ENCODE measurements at places on chromosomes 4 and X.

- DNase-seq = no peak
- H3K4me1 ChIP-seq = no peaks in the 10 kb centered on the region
Measured at GRCh38 chrX:112800971-112801775, 39.5 kb downstream of the AMOT start.

DNA sequence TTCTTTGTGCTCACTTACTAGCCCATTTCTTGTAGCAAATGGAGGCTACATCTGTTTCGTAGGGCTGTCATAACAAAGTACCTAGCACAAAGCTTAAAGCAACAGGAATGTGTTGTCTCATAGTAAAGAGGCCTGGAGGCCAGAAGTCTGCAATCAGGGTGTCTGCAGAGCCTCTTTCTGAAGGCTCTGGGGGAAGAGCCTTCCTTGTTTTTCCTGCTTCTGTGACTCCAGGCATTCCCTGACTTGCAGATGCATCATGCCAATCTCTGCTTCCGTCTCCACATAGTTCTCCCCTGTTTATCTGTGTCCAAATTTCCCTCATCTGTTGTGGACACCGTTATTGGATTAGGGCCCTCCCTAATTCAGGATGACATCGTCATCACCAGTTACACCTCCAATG lies 67.1 kb downstream of the SHROOM2 start:
- H3K4me3 ChIP-seq = no peak overlapping the region
- H3K4me1 ChIP-seq = peaks cover 3% of the 10 kb centered on the region
- no peak overlapping the region for H3K27ac ChIP-seq
- H3K27me3 ChIP-seq = peaks cover 10% of the 10 kb centered on the region
- no peak for DNase-seq

- peaks cover 8% of the 10 kb centered on the region for H3K4me1 ChIP-seq
- H3K4me3 ChIP-seq = no peak overlapping the region
- H3K27me3 ChIP-seq = no peaks in the 10 kb centered on the region
- no peak for DNase-seq
Measured at GRCh38 chr4:112173593-112174558, 28.6 kb downstream of the FAM241A start.

DNA sequence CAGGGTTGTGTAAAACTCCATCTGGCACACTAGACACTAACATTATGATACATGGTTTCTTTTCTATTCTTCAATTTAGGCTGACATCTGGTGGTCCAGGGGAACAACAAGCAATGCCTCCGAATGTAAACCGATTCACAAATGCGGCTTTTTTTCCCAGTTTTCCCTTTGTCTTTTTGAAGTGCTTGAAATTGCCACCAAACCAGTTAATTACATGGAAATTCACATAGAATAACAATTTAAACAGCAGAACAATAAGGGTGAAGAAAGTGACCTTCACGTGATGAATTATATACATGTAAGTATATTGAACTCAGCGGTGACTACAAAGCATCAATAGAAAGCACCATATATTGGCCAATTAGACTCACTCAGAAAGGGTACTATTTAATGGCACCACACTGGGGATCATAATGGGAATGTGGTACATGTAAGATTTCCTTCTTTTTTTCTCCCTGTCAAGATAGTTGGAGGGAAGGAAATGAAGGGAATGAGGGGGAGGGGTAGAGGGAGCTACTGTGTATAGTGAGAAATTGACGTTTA lies 103.9 kb downstream of the MMRN1 start:
- peak; percentile 21 for DNase-seq
- no peaks in the 10 kb centered on the region for H3K27me3 ChIP-seq
- H3K36me3 ChIP-seq = no peaks in the 10 kb centered on the region
- H3K4me1 ChIP-seq = peaks cover 5% of the 10 kb centered on the region
- H3K4me3 ChIP-seq = no peak overlapping the region

- no peaks in the 10 kb centered on the region for H3K27me3 ChIP-seq
- no peaks in the 10 kb centered on the region for H3K36me3 ChIP-seq
- DNase-seq = no peak
- H3K4me1 ChIP-seq = no peaks in the 10 kb centered on the region
- H3K27ac ChIP-seq = no peak overlapping the region
Measured at GRCh38 chr4:104344342-104344980, 150.2 kb downstream of the CXXC4 start.

- H3K27ac ChIP-seq = no peak overlapping the region
- no peak overlapping the region for H3K4me3 ChIP-seq
- H3K36me3 ChIP-seq = no peaks in the 10 kb centered on the region
- H3K4me1 ChIP-seq = no peaks in the 10 kb centered on the region
Measured at GRCh38 chrX:87616371-87616770, 98.8 kb downstream of the KLHL4 start.

- H3K4me3 ChIP-seq = no peak overlapping the region
- no peak for DNase-seq
- no peak overlapping the region for H3K27ac ChIP-seq
- H3K4me1 ChIP-seq = no peaks in the 10 kb centered on the region
Measured at GRCh38 chr4:150464523-150464922, 117.4 kb upstream of the MAB21L2 start.

DNA sequence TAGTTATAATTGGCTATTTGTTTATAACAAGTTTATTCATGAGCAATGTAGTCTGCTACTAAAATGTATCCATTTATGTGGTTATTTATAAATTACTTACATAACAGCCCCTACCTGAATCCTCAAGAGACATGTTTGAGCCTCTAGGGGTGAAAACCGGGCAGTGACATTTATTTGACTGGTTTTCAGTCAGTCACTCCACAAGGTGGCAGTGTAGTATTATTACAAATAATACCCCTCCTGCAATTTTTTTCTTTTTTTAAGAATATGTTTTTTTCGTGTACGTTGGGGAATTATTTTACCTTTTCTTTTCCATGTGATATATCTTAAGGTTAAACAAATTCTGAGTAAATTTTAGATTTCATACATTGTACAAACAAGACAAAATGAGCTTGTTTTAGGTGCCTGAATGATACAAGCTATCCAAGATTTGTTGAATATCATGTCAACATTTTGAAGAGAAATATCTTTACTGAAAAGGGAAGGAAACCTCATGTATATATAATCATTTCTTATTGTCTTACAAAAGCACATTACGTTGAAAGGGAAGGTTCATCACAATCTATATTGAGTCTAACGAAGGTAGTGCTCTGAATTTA lies 598.7 kb upstream of the TECRL start:
- no peak for DNase-seq
- H3K4me1 ChIP-seq = no peaks in the 10 kb centered on the region
- H3K27me3 ChIP-seq = no peaks in the 10 kb centered on the region
- no peak overlapping the region for H3K27ac ChIP-seq

GRCh38 chr4:173934933-173935620 lies 348.4 kb downstream of the FBXO8 start:
- no peaks in the 10 kb centered on the region for H3K27me3 ChIP-seq
- H3K36me3 ChIP-seq = no peaks in the 10 kb centered on the region
- H3K27ac ChIP-seq = no peak overlapping the region
- DNase-seq = no peak
- no peak overlapping the region for H3K4me3 ChIP-seq

DNA sequence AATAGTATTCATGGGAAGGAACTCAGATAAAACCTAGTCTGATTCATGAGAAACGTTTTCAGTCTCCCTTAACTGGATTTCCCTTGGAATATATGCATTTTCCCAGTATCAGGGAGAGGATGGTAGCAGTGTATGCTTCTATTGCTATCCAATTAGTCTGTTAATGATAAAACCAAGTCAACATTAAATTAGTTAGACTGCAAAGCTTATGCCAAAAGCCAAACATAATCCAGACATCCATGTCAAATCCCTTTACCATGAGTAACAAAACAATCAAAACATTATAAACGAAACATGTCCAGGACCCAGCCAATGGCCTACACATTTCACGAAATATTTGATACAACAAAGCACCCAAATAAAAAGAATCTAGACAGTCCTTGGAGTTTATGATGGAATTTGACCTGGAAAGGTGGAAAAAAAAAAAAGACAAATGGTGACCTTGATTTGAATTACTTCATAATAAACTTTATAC lies 34.5 kb upstream of the VEGFD start:
- no peaks in the 10 kb centered on the region for H3K4me1 ChIP-seq
- H3K36me3 ChIP-seq = no peaks in the 10 kb centered on the region
- DNase-seq = no peak
- no peak overlapping the region for H3K4me3 ChIP-seq
- peaks cover 5% of the 10 kb centered on the region for H3K27me3 ChIP-seq
- no peak overlapping the region for H3K27ac ChIP-seq

- no peak overlapping the region for H3K4me3 ChIP-seq
- no peaks in the 10 kb centered on the region for H3K4me1 ChIP-seq
- H3K27me3 ChIP-seq = no peaks in the 10 kb centered on the region
- DNase-seq = peak; percentile 63
Measured at GRCh38 chr4:150385606-150386005, 196.3 kb upstream of the MAB21L2 start.

- no peaks in the 10 kb centered on the region for H3K27me3 ChIP-seq
- H3K36me3 ChIP-seq = no peaks in the 10 kb centered on the region
- H3K27ac ChIP-seq = no peak overlapping the region
- DNase-seq = no peak
- no peak overlapping the region for H3K4me3 ChIP-seq
- no peaks in the 10 kb centered on the region for H3K4me1 ChIP-seq
Measured at GRCh38 chr4:59044286-59044900, 1934.2 kb upstream of the IGFBP7 start.

- no peaks in the 10 kb centered on the region for H3K36me3 ChIP-seq
- no peak overlapping the region for H3K27ac ChIP-seq
- H3K4me3 ChIP-seq = no peak overlapping the region
- H3K4me1 ChIP-seq = peaks cover 14% of the 10 kb centered on the region
- no peaks in the 10 kb centered on the region for H3K27me3 ChIP-seq
Measured at GRCh38 chr4:174134361-174134760, 149.1 kb downstream of the FBXO8 start.

- H3K4me1 ChIP-seq = no peaks in the 10 kb centered on the region
- H3K36me3 ChIP-seq = no peaks in the 10 kb centered on the region
- no peak overlapping the region for H3K4me3 ChIP-seq
Measured at GRCh38 chr4:56271131-56271530, 116.2 kb downstream of the AASDH start.

DNA sequence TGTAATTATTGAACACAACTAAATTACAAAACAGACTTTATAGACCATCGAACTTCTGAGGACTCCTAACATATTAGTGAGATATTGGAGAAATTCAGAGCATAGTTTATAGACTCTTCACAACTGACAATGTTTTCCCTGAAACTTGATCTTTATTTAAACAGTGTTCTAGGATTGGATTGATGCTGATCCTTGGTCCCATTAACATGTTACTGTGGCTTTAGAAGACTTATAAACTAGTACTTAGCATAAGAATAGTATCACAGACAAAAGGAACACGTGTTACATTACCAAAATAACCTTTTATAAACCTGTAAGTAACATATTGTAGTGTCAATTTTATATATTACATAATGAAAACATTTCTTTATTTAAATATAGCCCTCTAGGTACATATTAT lies 689.6 kb downstream of the CCSER1 start:
- H3K4me3 ChIP-seq = no peak overlapping the region
- no peaks in the 10 kb centered on the region for H3K27me3 ChIP-seq
- H3K27ac ChIP-seq = no peak overlapping the region
- no peaks in the 10 kb centered on the region for H3K4me1 ChIP-seq
- DNase-seq = no peak

DNA sequence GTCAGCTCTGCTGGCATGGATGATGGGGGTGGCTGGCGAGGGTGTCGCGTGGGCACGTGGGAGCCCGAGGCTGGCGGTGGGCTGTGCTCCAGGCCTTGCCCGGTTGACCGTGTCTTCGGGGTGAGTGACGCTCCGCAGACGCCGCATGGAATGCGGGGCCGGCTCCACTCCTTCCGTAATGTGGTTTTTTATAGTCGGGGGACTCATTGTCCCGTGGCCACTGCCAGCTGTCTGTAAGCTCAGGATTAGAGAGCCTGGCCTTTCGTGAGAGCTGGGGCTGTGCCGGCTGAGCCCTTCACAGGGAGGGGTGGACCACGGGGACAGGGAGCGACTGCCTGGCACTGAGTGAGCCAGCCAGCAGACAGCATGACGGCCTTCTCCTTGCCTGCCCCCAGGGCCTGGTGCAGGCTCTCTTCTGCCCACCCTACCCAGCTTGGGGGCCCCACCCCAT lies 20.4 kb downstream of the DOK7 start:
- no peaks in the 10 kb centered on the region for H3K27me3 ChIP-seq
- peaks cover 6% of the 10 kb centered on the region for H3K4me1 ChIP-seq
- no peak overlapping the region for H3K27ac ChIP-seq
- H3K4me3 ChIP-seq = no peak overlapping the region

- H3K36me3 ChIP-seq = no peaks in the 10 kb centered on the region
- peak overlapping the region; percentile 78 for H3K4me3 ChIP-seq
- H3K27me3 ChIP-seq = no peaks in the 10 kb centered on the region
- peaks cover 20% of the 10 kb centered on the region for H3K4me1 ChIP-seq
Measured at GRCh38 chr4:121071640-121072223, 603 bp downstream of the NDNF start.

- no peaks in the 10 kb centered on the region for H3K36me3 ChIP-seq
- no peak overlapping the region for H3K27ac ChIP-seq
- no peaks in the 10 kb centered on the region for H3K4me1 ChIP-seq
- DNase-seq = no peak
Measured at GRCh38 chr4:161828061-161828460, 335.7 kb downstream of the FSTL5 start.

GRCh38 chr4:67120369-67120768 lies 424.9 kb downstream of the CENPC start:
- H3K27ac ChIP-seq = no peak overlapping the region
- no peaks in the 10 kb centered on the region for H3K27me3 ChIP-seq
- H3K36me3 ChIP-seq = no peaks in the 10 kb centered on the region
- DNase-seq = no peak
- H3K4me1 ChIP-seq = no peaks in the 10 kb centered on the region
- no peak overlapping the region for H3K4me3 ChIP-seq

GRCh38 chr4:11397146-11397545 lies 31.5 kb downstream of the HS3ST1 start:
- H3K36me3 ChIP-seq = no peaks in the 10 kb centered on the region
- H3K27me3 ChIP-seq = no peaks in the 10 kb centered on the region
- no peak overlapping the region for H3K4me3 ChIP-seq
- H3K27ac ChIP-seq = no peak overlapping the region
- no peak for DNase-seq
- no peaks in the 10 kb centered on the region for H3K4me1 ChIP-seq

GRCh38 chr4:155541716-155542115 lies 124.9 kb upstream of the GUCY1A1 start:
- H3K27ac ChIP-seq = no peak overlapping the region
- H3K4me3 ChIP-seq = no peak overlapping the region
- no peaks in the 10 kb centered on the region for H3K4me1 ChIP-seq
- no peaks in the 10 kb centered on the region for H3K27me3 ChIP-seq
- no peaks in the 10 kb centered on the region for H3K36me3 ChIP-seq

DNA sequence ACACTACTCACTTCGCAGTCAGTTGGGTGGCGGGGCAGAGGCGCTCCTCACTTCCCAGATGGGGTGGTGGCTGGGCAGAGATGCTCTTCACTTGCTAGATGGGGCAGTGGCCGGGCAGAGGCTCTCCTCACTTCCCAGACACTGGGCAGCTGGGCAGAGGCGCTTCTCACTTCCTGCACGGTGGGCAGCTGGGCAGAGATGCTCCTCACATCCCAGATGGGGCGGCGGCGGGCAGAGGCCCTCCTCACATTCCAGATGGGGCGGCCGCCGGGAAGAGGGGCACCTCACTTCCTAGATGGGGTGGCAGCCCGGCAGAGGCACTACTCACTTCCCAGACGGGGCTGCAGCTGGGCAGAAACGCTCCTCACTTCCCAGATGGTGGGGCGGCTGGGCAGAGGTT lies 199.8 kb downstream of the RTL9 start:
- no peaks in the 10 kb centered on the region for H3K27me3 ChIP-seq
- no peak overlapping the region for H3K27ac ChIP-seq
- H3K4me3 ChIP-seq = no peak overlapping the region
- no peaks in the 10 kb centered on the region for H3K4me1 ChIP-seq
- H3K36me3 ChIP-seq = no peaks in the 10 kb centered on the region

- H3K36me3 ChIP-seq = no peaks in the 10 kb centered on the region
- no peak for DNase-seq
- H3K4me1 ChIP-seq = peaks cover 26% of the 10 kb centered on the region
- H3K27me3 ChIP-seq = no peaks in the 10 kb centered on the region
Measured at GRCh38 chr4:86960557-86960961, 25.7 kb downstream of the AFF1 start.

Measured in lung (tissue), 17 donors.